ENCODE measurements at places on chromosomes 1 and 21.

- no peak for DNase-seq
These were observed 22.7 kb upstream of the RGS8 start for GRCh38 chr1:182707122-182707521.

- peak; percentile 50 for DNase-seq
These were observed 105.9 kb downstream of the LAMC2 start for GRCh38 chr1:183291802-183292514.

DNA sequence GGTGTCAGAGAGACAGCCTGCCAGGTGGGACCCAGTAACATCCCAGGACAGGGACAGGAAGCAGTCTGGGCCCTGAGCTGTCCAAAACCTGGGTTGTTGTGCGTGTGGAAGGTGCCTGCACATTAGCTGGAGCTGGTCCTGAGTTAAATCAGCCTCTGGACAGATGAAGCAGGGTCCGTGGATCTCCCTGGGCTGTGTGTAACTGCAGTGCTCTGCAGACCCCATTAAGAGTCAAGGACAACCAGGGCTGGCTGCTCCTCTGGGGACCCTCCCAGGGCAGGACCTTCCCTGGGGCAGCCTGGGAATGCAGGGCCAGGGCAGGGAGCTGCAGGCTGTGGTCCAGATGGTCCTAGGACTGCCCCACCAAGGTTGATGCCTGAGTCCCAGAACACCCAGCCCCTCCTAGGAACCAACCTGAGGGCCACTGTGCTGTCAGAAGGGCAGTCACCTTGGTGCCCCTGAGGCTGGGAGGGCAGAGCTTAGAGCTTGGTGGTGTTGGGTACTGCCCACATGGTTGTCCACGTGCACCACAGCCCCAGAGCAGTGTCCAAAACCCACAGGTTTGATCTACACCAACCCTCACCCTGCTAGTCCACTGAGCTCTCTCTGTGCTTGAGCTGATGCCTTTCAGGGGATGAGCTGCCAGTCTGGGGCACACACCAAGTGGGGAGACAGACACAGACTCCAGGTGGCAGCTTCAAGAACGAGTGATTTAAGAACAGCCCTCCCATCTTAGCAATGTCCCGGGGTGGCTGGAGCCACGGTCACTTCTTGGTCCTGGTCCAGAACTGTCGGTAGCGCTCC, 2.9 kb downstream of the MRPL55 start:
- no peak for DNase-seq

- no peak for DNase-seq
These were observed 26.3 kb upstream of the SLC5A9 start for GRCh38 chr1:48196237-48196636.

DNA sequence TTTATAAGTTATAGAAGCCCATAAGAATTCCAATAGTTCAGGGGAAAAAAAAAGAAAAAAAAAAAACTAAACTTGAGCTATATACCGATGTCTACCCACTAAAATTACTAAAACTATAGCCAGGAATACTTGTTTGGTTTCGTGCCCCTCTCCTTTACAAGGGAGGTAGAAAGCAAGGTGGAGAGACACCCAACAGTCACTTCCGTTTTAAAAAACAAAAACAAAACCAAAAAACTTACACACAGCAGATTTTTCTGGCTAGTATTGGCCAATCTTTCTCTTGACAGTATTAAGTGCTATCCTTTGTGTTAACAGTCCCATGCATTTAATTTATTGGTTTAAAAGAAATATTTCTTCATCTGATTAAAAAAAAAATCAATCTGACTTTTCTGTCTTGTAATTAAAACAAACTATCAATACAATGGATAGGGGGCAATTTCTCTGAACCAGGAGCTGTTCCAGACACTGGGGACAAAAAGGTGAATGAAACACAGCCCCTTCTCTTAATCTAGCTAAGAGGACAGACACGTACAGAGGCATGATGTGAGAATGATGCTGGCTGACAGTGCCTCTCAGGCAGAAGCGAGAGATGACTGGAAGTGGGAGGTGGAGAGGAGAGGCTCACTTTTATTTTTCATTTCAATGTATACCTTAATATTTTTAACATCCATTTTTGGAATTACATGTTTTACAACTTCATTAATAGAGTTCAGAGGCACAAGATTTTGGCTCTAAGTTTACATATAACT, 214.8 kb downstream of the RERE start:
- no peak for DNase-seq

GRCh38 chr1:63051886-63052285, 268.0 kb downstream of the ATG4C start:
- no peak for DNase-seq

GRCh38 chr1:243944429-243945160, 94.6 kb upstream of the AKT3 start:
- peak; percentile 62 for DNase-seq

DNA sequence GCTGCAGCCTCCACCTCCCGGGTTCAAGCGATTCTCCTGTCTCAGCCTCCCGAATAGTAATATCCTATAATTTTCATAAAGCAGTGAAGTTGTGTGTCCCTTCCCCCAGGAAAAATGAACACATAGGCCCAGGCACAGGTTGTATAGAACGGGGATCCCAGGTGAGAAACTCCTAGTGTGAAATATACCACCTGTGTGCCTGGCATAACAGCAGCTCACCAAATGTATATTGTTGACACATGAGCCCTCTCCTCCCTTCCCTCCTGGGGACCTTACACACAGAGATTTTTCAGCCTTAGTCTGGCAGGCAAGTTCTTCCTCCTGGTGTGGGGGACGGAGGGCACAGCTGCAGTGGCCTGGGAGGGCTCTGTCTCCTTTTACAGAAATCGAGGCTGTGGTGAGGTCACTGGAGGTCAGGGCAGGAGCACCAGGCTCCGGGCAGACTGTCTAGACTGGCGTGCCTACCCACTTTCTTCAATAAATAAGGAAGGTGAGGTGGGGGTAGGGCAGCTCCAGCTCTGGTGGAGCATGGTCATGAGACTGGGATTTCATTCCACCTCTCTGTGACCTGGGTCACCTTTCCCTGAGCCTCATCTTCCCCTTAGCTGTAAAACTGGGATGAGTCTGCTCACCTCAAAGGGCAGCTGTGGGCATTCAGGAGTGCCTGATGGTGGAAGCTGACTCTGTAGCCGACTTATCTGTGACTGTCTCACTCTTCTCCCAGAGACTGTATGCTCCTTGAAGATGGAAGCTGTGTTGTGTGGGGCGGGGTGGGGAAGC, 14.3 kb downstream of the RCC1 start:
- DNase-seq: no peak

DNA sequence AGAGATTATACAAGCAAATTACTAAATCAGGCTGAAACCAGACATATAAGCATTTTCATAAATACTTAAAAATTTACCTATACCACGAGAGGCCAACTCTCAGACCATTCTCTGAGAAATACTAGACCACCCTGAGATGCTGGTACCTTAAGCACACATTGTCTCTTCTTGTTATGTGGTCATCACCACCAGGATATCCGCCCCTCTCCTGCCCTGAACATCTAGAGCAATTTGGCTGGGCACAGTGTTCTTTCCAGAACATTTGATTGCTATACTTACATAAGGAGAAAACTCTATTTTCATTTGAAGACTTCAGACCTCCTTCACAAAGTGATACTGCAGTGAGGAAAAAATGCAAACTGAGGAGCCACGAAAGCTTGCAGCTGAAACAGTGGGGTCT, 36.2 kb upstream of the DUSP10 start:
- no peak for DNase-seq

GRCh38 chr21:23886828-23887724, 1720.2 kb downstream of the MRPL39 start:
- DNase-seq: no peak

- no peak for DNase-seq
These were observed 3.0 kb downstream of the ZC3H12A start for GRCh38 chr1:37477198-37477931.

DNA sequence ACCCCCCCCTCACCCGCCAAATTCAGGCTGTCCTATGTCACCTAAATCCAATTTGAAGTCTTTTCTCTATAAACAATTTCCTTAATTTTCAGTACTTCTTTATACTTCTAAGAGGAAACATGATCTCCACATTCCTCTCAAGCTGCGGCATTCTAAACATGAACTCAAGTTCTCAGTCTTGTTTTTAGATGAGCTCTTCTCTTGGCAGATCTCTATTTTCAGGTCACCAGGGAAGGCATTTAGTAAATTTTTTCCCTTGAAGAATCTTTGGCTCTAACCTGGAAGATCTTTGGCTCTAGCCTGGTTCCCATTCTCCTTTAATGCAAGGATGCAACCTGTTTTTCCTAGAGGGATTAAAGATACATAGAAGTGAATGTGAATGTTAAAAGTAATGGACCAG, 193.4 kb downstream of the ATG4C start:
- DNase-seq: no peak

- DNase-seq: no peak
These were observed 26.4 kb downstream of the HENMT1 start for GRCh38 chr1:108634521-108634920.

DNA sequence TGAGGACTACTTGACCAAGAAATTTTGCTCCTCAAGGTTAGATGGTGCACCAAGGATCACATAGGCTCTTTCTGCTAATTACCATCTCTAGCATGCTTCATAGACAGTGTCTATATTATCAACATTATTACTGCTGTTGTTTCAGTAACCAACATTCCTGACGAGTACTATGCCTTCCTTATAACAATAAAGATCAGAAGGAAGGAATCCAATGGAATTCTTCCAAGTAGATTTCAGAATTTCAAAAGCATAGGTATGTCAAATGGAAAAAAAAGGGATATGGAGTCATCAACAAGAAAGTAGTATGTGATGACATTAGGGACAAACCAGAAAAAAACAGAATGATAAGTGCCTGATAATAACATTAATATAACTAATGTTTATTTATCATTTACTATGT, 39.6 kb upstream of the LPGAT1 start:
- no peak for DNase-seq

GRCh38 chr1:16979475-16980327, 719 bp downstream of the MFAP2 start:
- DNase-seq: peak; percentile 71

DNA sequence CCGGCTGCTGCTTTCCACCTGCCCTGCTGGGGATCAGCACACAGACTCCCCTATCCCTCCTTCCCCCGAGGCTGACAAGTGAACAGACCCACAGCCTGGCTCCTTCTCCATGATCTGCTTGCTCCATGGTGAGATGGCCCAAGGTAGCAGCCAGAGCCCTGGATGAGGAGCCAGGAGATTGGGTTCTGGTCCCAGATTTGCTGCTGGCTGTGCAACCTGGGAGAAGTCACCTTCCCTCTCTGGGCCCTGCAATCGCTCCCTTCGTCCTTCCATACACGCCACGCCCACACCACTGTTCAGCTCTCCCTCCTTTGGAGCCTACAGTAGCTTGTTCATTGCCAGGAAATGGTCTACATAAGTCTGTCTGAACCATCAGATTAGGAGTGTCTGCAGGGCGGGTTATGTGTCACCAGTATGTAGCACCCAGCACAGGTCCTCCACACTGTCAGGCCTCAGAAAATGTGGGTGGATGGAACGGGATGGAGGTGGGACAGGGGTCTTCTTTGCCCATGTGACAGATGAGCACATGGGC, 9.2 kb upstream of the EPHA8 start:
- DNase-seq: no peak

GRCh38 chr1:226642421-226642820, 93.9 kb downstream of the STUM start:
- no peak for DNase-seq

- no peak for DNase-seq
These were observed 70.4 kb downstream of the VAV3 start for GRCh38 chr1:107894605-107895004.

DNA sequence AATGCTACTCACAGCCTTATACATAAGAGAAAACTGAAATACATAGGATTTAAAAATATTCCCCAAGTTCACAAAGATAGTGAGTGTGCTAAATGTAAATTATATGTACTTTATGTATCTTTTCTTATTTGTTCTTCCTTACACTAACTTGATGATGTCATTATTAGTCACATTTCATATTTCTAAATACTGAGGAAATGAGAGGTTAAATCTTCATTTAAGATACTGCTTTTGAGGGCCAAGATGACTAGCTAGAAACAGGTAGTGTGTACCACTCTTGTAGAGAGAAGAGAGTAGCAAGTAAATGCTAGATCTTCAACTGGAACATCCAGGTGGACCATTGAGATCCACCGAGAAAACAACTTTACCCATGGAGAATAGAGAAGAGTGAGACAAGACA, 29.8 kb downstream of the PYHIN1 start:
- no peak for DNase-seq

Measured in H1 (cell line).